ENCODE measurements at places on chromosomes 1 and 21.

GRCh38 chr1:12774801-12775345 lies 1.3 kb downstream of the PRAMEF12 start:
- DNase-seq: no peak

DNA sequence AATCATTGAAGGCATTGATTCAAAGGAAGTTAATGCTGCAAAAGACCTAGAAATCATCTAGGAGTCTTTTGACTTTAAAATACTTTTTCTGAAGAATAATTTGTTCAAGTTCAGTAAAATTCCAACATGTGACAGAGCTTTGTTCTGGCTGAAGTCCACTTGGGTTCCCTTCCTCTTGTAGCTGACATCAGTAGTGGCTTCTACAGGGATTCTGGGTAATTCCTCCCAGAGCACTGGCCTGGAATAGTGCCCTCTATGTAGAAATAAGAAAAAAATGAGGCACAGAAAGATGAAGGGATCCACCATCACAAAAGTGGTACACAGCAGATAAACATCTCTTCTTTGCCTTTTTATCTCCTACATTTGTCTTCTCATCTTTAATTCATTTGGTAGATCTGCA lies 548.1 kb downstream of the LTN1 start:
- DNase-seq: no peak

DNA sequence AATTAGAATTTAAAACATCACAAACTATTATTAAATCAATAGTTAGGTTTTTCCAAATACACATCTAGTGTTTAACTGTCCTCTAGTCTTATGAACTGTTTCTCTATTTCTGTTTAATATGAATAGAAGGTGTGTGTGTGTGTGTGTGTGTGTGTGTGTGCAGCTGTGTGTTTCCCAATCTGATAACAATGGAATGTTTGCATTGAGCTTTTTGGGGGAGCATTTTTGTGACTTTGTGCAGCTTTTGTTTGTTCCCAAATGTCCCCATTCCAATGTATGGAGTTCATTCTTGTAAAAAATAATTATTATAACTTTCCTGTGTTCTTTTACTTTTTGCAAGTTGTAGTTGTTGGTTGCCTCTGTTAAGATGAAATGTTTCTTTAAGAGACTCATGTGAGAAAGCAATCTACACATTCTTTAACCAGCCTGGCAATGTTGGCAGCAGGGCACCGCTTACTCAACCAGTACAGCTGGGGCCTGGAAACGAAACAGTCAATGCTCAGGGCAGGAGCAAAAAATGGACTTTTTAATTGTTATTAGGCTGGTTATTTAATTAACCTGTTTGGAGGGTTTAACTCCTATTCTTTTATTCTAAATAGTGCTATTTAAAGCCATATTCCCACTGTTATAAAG lies 354.3 kb downstream of the SRGAP2C start:
- DNase-seq: no peak

DNA sequence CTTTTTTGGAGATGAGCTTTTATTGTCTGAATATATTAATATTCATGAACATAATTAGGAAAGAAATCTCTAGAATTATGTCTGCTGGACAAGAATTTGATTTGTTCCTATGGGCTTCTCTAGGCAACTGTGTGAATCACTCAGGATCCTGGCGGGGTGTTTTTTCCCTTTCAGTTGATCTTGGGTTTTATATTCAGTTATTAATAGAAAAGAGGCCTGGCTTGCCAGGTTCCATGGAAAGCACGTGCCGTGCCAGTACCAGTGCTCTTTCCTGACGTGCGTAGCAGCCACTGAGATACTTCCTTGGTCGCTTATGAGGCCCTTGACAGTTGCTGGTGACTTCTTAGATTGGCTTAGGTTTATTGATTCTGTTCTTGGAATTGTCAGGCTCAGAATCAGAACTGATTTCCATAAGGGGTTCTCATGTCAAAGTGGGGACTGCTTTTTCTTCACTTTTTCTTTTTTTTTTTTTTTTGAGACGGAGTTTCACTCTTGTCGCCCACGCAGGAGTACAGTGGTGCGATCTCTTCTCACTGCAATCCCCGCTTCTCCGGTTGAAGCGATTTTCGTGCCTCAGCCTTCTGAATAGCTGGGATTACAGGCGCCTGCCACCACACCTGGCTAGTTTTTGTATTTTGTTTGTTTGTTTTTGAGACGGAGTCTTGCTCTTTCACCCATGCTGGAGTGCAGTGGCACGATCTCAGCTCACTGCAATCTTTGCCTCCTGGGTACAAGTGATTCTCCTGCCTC lies 48.7 kb upstream of the KIF1B start:
- no peak for DNase-seq

GRCh38 chr1:215166886-215167285 lies 84.3 kb downstream of the KCNK2 start:
- DNase-seq: no peak

GRCh38 chr1:27872059-27872801 lies at the start of gene THEMIS2:
THEMIS2 (plus strand) TSS chr1:27872544; CDS start chr1:27872572, 28 bp downstream.
- peak; percentile 42 for DNase-seq

GRCh38 chr1:198771563-198772153 lies 132.8 kb downstream of the PTPRC start:
- peak; percentile 78 for DNase-seq

DNA sequence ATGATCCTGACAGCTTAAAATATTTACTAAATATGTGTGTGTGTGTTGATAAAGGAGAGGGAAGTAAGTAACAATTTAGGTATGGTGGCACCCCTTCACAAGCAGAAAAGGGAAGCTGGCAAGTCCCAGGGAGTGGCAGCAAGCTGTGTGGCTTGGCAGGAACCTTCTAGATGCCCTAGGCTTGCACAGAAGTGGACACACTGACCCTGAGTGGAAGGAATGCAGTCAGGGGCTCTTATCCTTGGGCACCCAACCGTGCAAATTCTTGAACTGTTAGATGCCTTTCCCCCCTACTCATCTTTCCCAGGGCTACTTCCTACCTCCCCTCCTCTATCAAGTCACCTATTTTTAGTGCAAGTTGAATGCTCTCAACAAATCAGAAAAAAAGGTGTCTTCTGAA lies 18.9 kb downstream of the ACP6 start:
- DNase-seq: no peak

GRCh38 chr21:45916011-45916840 lies 65.3 kb upstream of the COL6A1 start:
- DNase-seq: no peak

- no peak for DNase-seq
These were observed 4.7 kb upstream of the ECE1 start for GRCh38 chr1:21295002-21295401.

GRCh38 chr21:40809673-40810197 lies 37.2 kb downstream of the DSCAM start:
- no peak for DNase-seq

- DNase-seq: no peak
These were observed 234.9 kb downstream of the NPHP4 start for GRCh38 chr1:5757187-5757805.

GRCh38 chr1:5389101-5389885 lies 602.9 kb downstream of the NPHP4 start:
- DNase-seq: no peak

- DNase-seq: no peak
These were observed 55.1 kb downstream of the PCBP3 start for GRCh38 chr21:45698493-45699184.

Data from KBM-7 (cell line).